ENCODE measurements at places on chromosomes 7 and 10. TPM values are rescaled to one million over a fixed set of nuclear protein-coding genes. Genes with fewer than 3 reads are reported as not detected.

PPRC1 gene
- polyA plus RNA-seq = 33.8 TPM

CTAGE4 gene
- 10.1 TPM for polyA plus RNA-seq

CALML3 gene
- 0.87 TPM for polyA plus RNA-seq

RBP4 gene
- 0.55 TPM for polyA plus RNA-seq

CD36 gene
- 391 TPM for polyA plus RNA-seq

ANKRD61 gene
- polyA plus RNA-seq = 4.0 TPM

EPO gene
- not detected for polyA plus RNA-seq

CACNB2 gene
- polyA plus RNA-seq = 14.7 TPM

DUS4L gene
- polyA plus RNA-seq = 14.2 TPM

PROSER2 gene
- 2.9 TPM for polyA plus RNA-seq

SMO gene
- polyA plus RNA-seq = 64.4 TPM

UTF1 gene
- polyA plus RNA-seq = not detected

PIP gene
- not detected for polyA plus RNA-seq

GFRA1 gene
- polyA plus RNA-seq = 2.9 TPM

IDI2 gene
- 0.17 TPM for polyA plus RNA-seq

TMEM270 gene
- polyA plus RNA-seq = not detected

ZSCAN21 gene
- polyA plus RNA-seq = 24.6 TPM

PDK4 gene
- polyA plus RNA-seq = 25.7 TPM

ANKRD22 gene
- 1.1 TPM for polyA plus RNA-seq

KLF14 gene
- 0.07 TPM for polyA plus RNA-seq

TAS2R5 gene
- 7.8 TPM for polyA plus RNA-seq

HOXA3 gene
- 46.8 TPM for polyA plus RNA-seq
